ENCODE measurements at places on chromosomes 5 and 9.

GRCh38 chr9:97474372-97474925 lies 27.0 kb upstream of the TMOD1 start:
- no peak for DNase-seq

DNA sequence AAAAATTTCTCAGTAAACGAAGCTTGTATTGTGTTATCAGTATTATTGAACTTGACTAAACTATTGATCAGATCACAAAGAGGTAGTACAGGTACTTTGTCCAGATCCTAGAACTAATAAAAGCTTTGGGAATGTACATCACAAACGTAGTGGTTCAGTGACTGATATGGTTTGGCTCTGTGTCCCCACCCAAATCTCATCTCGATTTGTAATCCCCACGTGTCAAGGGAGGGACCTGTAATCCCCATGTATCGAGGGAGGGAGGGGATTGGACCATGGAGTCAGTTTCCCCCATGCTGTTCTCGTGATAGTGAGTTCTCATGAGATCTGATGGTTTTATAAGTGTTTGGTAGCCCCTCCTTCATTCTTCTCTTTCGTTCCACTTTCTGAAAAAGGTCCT lies 100.9 kb downstream of the ARRDC3 start:
- DNase-seq, result no peak

GRCh38 chr9:97940741-97941140 lies 2.8 kb upstream of the HEMGN start:
- peak; percentile 12 for DNase-seq

GRCh38 chr5:16090270-16090669 lies 89.3 kb downstream of the MARCHF11 start:
- DNase-seq, result peak; percentile 16

- DNase-seq, result peak; percentile 57
Observed at GRCh38 chr9:98326459-98327248, 71.2 kb upstream of the TBC1D2 start.

GRCh38 chr9:25994605-25995004 lies 316.4 kb upstream of the TUSC1 start:
- DNase-seq, result peak; percentile 96

DNA sequence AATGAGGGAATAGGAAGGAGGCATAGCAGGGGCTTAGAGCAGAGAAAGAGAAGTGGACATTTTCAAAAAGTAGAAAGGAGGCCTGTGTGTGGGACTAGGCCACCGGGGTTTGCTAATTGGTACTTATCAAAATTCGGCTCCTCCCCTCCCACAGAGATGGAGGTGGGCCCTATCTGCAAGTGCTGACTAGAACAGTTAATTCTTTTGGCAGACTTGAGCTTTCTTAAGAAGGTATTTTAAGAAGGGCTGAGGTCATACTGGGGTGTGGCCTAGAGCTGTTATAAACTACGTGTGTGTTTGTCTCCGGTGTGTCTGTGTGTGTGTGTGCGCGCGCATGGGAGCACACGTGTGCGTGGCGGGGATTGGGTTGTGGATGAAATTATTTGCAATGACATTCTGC lies 1086.5 kb downstream of the EFNA5 start:
- DNase-seq, result no peak
